ENCODE measurements at places on chromosomes 1 and 21. TPM values are rescaled to one million over a fixed set of nuclear protein-coding genes. Genes with fewer than 3 reads are reported as not detected.

The LORICRIN gene
- total RNA-seq, result not detected

The PTCH2 gene
- 1.3 TPM for total RNA-seq

The PKP1 gene
- 4.0 TPM for total RNA-seq

The KANK4 gene
- 1.3 TPM for total RNA-seq

The AQP10 gene
- not detected for total RNA-seq

The AADACL3 gene
- not detected for total RNA-seq

The C1QA gene
- not detected for total RNA-seq

The BARHL2 gene
- total RNA-seq, result not detected

The C1orf141 gene
- not detected for total RNA-seq

The TGFB2 gene
- total RNA-seq, result 237 TPM

The HAO2 gene
- not detected for total RNA-seq

The CLDN17 gene
- not detected for total RNA-seq

The GSTM5 gene
- total RNA-seq, result not detected

The NPR1 gene
- total RNA-seq, result 0.27 TPM

The AURKAIP1 gene
- total RNA-seq, result 89.0 TPM

The MCOLN3 gene
- not detected for total RNA-seq

The KMO gene
- not detected for total RNA-seq

The CDA gene
- not detected for total RNA-seq

The CYP4A11 gene
- not detected for total RNA-seq

The GPR25 gene
- not detected for total RNA-seq

The TMIGD3 gene
- not detected for total RNA-seq

The CYYR1 gene
- 4.1 TPM for total RNA-seq

The PKN2 gene
- 26.1 TPM for total RNA-seq

The F13B gene
- total RNA-seq, result not detected

The KCTD3 gene
- 35.6 TPM for total RNA-seq

The OR2T35 gene
- not detected for total RNA-seq

The OR2L3 gene
- total RNA-seq, result not detected

The WDR64 gene
- total RNA-seq, result not detected

The BRDT gene
- total RNA-seq, result not detected

The MAP10 gene
- 1.0 TPM for total RNA-seq

The C1orf94 gene
- not detected for total RNA-seq
